ENCODE measurements at places on chromosomes 4 and X. TPM values are rescaled to one million over a fixed set of nuclear protein-coding genes. Genes with fewer than 3 reads are reported as not detected.

Gene MAGEB17
- 0.19 TPM for total RNA-seq

Gene SLITRK2
- total RNA-seq = not detected

Gene NPY2R
- not detected for total RNA-seq

Gene MAGED4B
- 46.1 TPM for total RNA-seq

Gene CHRDL1
- total RNA-seq = not detected

Gene TCP11X2
- not detected for total RNA-seq

Gene NDST3
- total RNA-seq = not detected

Gene ADH1A
- total RNA-seq = not detected

Gene KLB
- total RNA-seq = under 0.01 TPM

Gene GPAT3
- 9.9 TPM for total RNA-seq

Gene KCTD8
- not detected for total RNA-seq

Gene SGMS2
- 37.9 TPM for total RNA-seq

Gene MAGEB3
- total RNA-seq = not detected

Gene SEPTIN6
- total RNA-seq = 13.3 TPM

Gene SSX4
- total RNA-seq = not detected

Gene UBA6
- total RNA-seq = 104 TPM

Gene ATP1B4
- not detected for total RNA-seq

Gene BTK
- total RNA-seq = 0.09 TPM

Gene MAGEA10
- not detected for total RNA-seq

Gene ASMTL
- total RNA-seq = 16.5 TPM

Gene CXorf65
- not detected for total RNA-seq

Gene MAOA
- 74.5 TPM for total RNA-seq

Gene NLGN4X
- total RNA-seq = not detected

Gene DSPP
- total RNA-seq = not detected

Gene BEX1
- total RNA-seq = 1.4 TPM

Gene RNF128
- total RNA-seq = not detected

Gene JADE3
- 9.8 TPM for total RNA-seq

Gene ADH6
- not detected for total RNA-seq

Gene RTL9
- total RNA-seq = not detected

Gene PDCL2
- total RNA-seq = not detected

Gene FAM9B
- not detected for total RNA-seq

Gene ODAPH
- total RNA-seq = not detected

Gene ADRA2C
- total RNA-seq = 0.18 TPM

Gene CABS1
- total RNA-seq = not detected

Gene SMC1A
- 17.3 TPM for total RNA-seq

Gene FMR1NB
- not detected for total RNA-seq

Gene TMEM154
- total RNA-seq = 3.9 TPM
